Dorsolateral prefrontal cortex (tissue), 122 donors: ENCODE measurements at places on chromosomes 6 and 20.

- DNase-seq, result no peak
These were observed 14.2 kb downstream of the MMP24OS start for GRCh38 chr20:35263532-35264341.

DNA sequence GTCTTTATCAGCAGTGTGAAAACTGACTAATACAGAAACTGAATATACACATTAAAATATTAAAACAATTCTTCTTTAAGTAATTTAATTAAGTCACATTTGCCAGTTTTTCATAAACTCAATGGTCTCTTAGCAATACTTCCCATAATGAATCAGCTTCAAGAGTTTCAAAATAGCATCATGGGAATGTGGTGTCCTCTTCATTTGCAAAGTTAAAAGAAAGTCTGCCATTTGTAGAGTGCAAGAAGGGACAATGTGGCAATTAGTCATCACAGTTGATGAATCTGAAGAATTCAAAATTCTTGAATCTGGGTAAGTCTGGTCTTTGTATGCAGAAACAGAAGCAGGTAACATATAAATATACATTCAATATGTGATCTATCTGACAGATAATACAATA, 38.7 kb downstream of the SYNE1 start:
- DNase-seq, result no peak

- no peak for DNase-seq
These were observed 5.5 kb downstream of the COL9A3 start for GRCh38 chr20:62822239-62822787.

GRCh38 chr20:12882832-12883506, 125.8 kb upstream of the SPTLC3 start:
- no peak for DNase-seq

- DNase-seq, result no peak
These were observed 1.4 kb upstream of the DDX43 start for GRCh38 chr6:73393278-73393677.

- DNase-seq, result no peak
These were observed 26.9 kb upstream of the ADTRP start for GRCh38 chr6:11805259-11806053.

DNA sequence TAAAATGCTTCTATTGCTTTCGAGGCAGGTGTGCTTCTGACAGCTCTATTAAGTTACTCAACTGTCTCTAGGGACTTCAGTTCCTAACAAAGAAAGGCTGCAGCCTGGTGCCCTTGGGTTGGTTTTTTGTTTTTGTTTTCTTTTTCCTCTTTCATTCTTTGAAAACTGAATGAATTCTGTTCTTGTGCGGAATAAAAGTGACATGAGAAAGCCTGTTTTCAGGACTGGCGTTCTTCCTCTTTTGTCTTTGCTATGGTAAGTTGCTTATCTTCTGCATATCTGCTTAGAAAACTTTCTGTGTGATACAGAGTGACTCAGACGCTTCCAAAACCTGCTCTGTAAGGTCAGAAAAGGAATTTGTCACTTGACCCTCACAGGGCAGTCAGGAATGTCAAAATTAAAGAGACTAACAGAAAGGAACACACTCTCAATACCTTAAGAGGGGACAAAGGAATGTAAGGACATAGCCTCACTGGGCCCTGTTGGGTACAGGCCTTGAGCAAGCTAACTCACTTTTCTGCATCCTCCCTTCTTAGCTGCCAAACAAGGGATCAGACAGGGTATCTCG, 56.2 kb upstream of the NHSL1 start:
- no peak for DNase-seq

DNA sequence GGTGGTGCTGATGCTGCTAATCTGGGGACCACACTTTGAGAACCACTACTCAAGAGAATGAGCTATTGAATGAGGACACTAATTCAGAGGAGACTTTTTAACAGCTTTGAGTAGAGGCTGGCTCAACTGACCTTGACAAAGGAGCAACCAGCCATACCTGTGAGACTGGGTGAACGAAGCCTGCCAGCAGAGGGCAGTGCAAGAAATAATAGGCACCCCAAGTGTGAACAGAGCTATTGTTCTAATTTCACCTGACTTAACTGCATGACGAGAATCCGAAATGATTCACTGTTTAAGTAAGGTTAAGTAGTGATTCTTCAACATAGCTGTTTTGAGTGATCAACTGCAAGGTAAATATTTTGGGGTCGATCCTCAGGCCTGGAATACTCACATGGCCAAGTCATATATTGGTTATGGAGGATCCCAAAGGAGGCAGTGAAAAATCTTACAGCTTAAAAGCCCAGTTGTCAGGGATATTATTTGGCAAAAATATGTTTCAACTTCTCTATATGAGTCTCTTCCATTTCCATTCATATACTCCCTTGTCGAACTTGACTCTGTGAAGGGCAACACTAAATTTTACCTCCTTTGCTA, 550.5 kb upstream of the MARCKS start:
- DNase-seq, result no peak

GRCh38 chr6:33628401-33628964, 7.4 kb downstream of the ITPR3 start:
- no peak for DNase-seq

DNA sequence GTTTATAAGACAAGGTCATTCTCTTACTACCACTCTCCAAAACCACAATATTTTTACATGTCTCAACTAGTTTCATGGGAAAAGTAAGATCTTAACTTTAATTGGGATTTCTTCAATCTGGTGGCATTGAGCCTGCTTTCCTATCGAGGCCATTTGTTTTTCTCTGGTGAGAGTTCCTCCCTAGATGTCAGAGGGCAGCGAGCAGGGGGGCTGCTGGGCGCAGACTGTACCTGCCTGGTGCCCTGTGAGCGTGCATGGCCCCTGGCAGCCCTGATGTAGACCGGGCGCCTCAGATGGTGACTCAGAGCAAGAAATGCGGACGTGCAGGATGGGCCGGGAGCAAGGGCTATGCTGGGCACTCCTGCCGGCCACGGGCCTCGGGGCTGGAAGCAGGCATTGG, 27.2 kb downstream of the ERMARD start:
- DNase-seq, result no peak

DNA sequence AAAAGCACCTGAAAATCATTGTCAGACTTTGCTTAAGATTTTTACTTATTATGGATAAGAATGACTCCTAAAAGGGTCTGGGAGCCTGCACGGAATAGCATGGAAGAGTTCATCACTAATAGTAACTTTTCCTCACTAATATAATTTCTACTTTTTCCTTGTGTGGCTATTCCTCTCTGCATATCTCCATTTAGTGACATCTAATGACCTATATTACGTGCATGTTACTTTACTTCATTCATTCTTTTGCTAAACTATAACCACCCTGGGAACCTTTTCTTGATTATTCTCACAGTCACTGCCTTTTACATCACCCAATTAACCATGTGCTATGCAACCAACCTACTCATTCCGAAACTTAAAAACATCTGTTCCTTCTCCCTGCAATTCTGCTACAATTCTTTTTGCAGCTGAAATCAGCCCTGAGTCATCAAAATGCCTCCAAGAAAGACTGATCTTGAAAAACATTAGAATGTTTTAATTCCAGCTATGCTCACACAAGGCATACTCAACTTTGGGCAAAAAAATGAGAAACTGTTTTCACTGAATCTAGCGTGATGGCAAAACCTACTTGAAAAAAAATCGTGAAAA, 313.3 kb downstream of the RNGTT start:
- DNase-seq, result no peak

DNA sequence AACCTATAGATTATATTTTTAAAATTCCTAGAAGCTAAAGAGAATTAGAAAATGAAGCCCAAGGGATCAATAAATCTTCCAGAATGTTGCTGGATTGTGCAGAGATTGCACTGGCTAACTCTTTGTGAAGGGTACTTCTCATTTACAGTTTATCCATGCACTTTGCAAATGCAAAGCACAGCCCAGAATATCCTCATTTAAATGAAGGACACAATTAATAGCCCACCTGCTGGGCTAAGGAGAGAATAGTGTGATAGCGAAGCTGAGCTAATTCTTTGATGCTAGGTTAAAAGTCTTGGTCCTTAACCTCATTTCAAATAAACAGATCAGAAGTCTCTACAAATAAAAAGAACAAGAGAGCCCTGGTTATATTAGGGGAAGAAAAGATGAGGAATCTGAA, 72.5 kb downstream of the SMPDL3A start:
- DNase-seq, result no peak

- no peak for DNase-seq
These were observed 57.1 kb downstream of the ITCH start for GRCh38 chr20:34420146-34420545.

DNA sequence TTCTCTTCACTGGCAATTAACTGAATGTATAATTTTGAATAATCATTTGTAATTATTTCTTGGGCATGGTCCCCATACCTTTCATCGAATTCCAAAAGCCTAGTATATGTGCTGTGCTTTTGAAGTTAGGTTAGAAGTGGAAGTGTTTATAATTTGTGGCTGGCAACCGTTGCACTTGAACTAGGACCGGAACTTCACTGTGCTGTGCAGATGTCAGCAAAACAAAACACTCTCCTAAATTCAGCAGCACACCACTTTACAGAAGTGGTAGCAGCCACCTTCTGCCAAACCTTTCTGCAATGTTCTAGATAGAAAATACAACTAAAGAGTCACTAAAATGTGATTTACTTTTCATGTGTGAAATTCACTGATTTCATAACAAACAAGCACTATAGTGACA, 111.9 kb downstream of the FAM83B start:
- DNase-seq, result no peak

DNA sequence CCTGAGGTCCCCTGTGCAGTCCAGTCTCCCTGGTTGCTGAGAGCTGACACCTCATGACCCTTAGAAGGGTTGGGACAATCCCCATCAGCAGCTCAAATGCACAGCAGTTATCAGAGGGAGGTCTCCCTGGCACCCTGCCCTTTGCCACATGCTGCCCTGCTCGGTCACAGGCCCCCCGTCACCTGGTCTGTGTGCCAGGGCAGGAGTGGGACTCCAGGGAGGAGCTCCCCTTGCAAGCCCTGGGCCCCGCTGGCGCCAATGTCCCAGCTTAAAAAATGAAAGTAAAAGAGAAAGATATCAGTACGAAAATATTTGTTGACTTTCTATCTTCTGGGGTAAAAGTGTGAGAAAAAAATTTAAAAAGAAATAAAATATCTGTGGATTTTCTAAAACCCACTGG, 68.1 kb upstream of the SLC22A16 start:
- no peak for DNase-seq

- DNase-seq, result no peak
These were observed 8.9 kb upstream of the CDK5RAP1 start for GRCh38 chr20:33410081-33410742.

GRCh38 chr20:34880215-34880850, 3.9 kb downstream of the ACSS2 start:
- no peak for DNase-seq

- peak; percentile 60 for DNase-seq
These were observed 26.0 kb downstream of the KCNQ2 start for GRCh38 chr20:63446216-63447024.

DNA sequence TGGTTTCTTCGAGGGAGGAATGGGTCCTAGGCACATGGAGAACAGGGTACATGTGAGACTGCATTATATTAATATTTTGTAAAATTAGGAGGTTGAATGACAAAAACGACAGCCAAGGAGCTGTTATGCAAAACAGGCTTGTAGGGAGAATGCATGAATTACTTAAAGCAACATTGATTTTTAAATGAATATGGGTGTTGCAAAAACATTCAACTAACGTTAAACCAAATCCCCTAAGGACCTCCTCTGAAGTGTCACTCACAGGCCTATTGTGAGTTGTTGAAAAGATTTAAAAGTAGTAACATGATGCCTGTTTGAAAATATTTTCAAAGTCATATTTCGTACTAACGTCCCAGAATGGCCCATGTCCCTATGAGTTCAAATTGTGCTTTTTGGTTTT, 21.9 kb downstream of the FBXL4 start:
- DNase-seq, result no peak

- DNase-seq, result peak; percentile 62
These were observed 20.0 kb upstream of the TRIM27 start for GRCh38 chr6:28943557-28944411.

GRCh38 chr6:70985156-70985555, 28.3 kb upstream of the B3GAT2 start:
- no peak for DNase-seq

DNA sequence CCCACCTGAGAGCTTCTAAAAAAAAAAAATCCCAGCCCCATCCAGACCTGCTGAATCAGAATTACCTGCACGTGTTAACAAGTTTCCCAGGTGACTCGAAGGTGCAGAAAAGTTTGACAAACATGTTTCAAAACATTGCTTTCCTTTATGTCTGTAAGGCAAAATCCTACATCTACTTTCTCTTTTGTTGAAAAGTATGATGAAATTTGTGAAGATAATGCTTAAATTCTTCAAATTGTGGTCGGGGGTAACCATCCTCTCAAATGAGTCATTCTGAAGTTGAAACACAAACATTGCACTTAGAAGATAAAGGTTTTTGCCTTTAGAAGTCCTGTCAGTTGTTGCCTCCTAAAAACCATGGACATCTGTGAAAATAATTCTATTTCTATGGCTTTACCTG, 429.7 kb downstream of the EPHA7 start:
- DNase-seq, result no peak

GRCh38 chr20:2795451-2795850, 5.0 kb downstream of the CPXM1 start:
- DNase-seq, result no peak

- no peak for DNase-seq
These were observed 347.6 kb upstream of the IMPG1 start for GRCh38 chr6:76420094-76420493.

DNA sequence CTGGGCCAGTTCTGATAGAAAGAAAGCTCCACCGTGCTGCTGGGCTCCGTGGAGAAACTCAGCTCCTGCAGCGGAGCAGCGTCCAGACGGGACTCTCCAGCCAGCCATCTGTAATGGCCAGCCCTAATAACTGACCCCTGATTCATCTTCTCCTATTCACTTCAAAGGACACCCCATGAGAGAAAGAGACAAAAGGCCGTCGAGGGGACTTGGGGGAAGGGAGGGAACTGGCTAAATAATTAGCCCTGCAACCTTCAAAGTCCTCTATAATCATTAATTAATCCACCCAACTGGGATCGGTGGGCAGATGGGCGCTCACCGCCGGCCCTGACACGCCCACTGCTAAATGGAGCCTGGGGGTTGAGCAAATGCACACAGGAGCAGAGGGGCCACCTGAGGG, 512.4 kb downstream of the CD83 start:
- DNase-seq, result no peak

GRCh38 chr6:41527721-41528408, 18.3 kb upstream of the FOXP4 start:
- DNase-seq, result no peak

- DNase-seq, result no peak
These were observed 26.8 kb upstream of the BCAS1 start for GRCh38 chr20:54097236-54097529.
